NCI-H2081 (cell line): ENCODE measurements at places on chromosomes 7 and 10.
A peak's percentile ranks its signal among the peaks of the same experiment; 100 is the strongest.

- DNase-seq = no peak
Observed at GRCh38 chr7:3648276-3648675, 347.2 kb downstream of the SDK1 start.

GRCh38 chr7:104156842-104157277 lies 51.0 kb downstream of the ORC5 start:
- peak; percentile 62 for DNase-seq

GRCh38 chr10:1331560-1331959 lies 275.4 kb downstream of the WDR37 start:
- no peak for DNase-seq

- no peak for DNase-seq
Observed at GRCh38 chr10:71754562-71754961, 18.8 kb downstream of the VSIR start.

DNA sequence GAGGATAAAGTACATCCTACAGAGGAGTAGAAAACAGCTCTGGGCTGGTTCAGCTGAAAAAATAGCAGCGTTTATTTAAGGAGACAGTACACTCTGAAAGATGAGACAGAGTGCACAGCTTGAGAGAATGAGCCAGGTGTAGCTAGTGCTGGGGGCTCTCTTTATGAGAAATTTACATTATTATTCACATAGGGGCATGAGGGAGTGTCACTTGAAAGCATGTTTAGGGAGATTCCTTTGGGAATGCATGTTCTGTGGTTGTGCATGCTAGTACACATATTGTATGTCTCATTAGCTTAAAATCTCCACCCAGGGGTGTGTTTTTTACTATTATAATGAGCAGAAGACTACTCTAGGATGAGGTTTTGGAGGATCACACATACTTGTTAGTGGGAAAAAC lies 1224.4 kb downstream of the REEP3 start:
- no peak for DNase-seq

DNA sequence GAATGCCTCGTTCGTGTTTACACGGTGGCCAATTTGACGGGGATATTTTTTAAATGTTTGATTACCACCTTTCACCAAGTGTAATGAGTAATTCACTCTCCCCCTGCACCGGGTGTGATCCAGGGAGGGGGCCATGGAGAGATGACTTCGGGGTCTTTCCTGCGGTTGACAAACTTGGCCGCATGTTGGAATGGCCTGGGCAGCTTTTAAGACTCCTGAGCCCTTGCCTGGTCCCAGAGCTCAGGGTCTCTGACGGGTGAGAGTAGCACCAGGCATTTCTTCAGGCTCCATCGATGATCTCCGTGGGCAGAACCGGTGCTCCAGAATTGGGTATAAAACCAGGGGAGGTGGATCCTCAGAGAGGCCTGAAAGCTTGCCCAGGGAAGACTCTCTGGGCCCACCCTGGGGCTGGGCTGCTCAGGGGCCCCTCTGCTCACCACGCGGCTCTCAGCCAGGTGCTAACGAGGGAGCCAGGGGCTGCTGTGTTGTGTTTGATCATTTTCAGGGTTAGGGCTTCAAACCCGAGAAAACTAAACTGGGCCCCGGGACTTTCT lies 882 bp downstream of the ZNF282 start:
- DNase-seq = no peak

DNA sequence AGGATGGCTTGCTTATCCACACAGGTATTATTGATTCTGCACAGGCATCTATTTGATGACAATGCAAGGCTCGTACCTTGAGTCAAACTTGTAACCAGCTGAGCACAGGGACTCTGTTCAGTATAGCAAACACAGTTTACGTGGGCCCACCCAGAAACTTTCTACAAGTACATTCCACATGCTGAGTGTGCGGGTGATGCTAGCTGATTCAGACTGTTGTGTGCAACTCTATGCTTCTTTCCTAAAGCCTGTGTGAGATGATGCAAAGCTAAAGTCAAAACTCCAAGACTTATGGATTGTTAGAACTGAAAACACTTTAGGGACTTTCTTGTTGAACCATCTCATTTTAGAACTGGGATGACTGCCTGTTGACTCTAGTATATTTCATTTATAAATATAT lies 21.5 kb upstream of the CALD1 start:
- DNase-seq = no peak

DNA sequence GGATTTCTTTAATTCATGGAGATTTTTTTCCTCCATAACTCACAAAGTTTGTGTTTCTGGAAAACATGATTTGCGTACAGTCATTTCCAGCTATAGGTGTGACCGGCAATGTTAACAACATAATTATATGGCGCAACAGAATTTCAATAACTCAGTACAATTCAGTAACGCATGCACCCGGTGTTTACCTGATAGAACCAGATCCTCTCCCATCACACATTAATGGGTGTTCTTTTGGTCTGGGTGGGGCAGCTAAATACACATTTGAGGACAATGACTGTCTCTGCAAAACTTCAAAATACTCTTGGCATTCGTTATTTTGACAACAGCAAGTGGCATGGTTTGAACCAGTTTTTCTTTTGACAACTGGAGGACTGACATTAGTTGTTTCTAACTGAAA lies 102.3 kb downstream of the KLF6 start:
- peak; percentile 23 for DNase-seq

GRCh38 chr7:70132226-70132851 lies 534.1 kb downstream of the AUTS2 start:
- peak; percentile 69 for DNase-seq
